ENCODE measurements at places on chromosomes 5 and 9.

DNA sequence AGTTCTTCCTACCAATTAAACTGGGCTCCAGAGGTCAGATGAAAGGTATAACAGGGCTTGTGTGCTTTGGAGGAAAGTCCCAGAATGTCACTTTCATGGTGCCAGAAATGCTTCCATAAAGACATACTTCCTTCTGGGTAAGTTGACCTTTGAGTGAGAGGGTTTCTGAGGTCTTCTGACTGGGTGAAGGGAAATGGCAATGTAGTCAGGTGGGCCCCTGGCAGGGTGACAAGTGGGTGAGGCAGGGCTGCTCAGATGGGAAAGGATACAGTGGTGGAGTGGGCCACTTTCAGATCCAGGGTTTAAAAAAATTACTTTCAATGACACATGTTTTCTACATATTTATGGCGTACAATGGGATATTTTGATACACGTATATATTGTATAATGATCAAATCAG, 136.5 kb upstream of the PITX1 start:
- DNase-seq = no peak

GRCh38 chr5:133816791-133817190, 151.6 kb downstream of the C5orf15 start:
- no peak for DNase-seq

DNA sequence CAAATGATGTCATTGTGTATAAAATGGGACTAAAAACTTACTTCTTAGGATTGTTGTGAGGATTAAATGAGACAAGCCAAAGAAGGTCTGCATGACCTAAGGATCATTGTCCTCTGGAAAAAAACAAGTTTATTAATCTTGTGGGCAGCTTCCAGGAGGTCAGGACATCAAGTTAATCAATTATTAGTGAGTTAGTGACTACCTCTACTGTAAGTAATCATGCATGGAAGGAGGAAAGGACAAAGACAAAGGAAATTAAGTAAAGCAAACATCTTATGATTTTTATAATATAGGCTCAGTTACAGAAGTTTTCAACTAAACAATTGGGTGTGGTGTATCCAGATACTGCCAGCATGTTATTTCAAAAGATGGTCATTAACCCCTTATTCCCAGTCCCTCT, 129.3 kb upstream of the TUT7 start:
- no peak for DNase-seq

GRCh38 chr5:120446068-120446492, 18.0 kb upstream of the PRR16 start:
- no peak for DNase-seq

GRCh38 chr5:176608937-176609723, 826 bp downstream of the GPRIN1 start:
- DNase-seq = no peak

- DNase-seq = no peak
Observed at GRCh38 chr5:10201223-10201868, 48.3 kb downstream of the ATPSCKMT start.

DNA sequence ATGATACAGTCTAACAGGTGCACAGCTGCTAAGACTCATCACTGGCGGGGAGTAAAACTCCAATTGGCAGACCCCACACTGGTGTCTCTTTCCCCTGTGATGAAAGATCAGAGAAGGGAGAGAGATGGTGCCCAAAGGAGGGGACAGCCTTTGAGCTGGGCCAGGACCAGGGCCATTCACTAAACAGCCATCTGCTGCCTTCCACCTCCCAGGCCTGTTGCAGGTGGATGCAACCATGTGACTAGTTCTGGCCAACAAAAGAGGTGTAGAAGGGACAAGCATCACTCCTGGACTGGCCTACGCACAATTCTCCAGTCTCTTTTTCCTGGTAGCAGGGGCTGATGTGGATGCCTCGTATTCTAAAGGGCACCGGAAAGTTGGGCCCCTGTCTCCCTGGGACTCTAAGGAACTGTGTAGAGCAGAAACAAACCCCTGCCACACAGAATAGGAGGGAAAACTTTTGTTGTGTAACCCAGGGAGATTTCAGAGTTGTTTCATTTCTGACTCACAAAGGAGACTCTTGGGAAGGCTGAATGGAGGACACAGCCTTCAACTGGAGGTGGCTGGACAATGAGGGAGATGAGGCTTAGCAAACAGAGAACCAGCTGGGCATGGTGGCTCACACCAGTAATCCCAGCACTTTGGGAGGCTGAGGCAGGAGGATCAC, 26.9 kb downstream of the TNIP1 start:
- DNase-seq = no peak

GRCh38 chr5:139138809-139139208, 59.4 kb downstream of the SIL1 start:
- no peak for DNase-seq

- DNase-seq = no peak
Observed at GRCh38 chr5:84724683-84725082, 340.0 kb upstream of the EDIL3 start.

DNA sequence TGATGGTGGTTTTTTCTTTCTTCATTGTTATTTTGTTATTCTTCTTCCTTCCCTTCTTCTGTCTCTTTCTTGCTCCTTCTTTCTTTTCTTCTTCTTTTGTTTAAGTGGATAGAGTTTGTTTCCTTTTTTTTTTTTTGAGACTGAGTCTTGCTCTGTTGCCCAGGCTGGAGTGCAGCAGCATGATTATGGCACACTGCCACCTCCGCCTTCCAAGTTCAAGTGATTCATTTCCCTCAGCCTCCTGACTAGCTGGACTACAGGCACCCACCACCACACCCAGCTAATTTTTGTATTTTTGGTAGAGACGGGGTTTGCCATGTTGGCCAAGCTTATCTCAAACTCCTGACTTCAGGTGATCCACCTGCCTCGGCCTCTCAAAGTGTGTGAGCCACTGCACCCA, 40.3 kb downstream of the JAK2 start:
- DNase-seq = no peak

DNA sequence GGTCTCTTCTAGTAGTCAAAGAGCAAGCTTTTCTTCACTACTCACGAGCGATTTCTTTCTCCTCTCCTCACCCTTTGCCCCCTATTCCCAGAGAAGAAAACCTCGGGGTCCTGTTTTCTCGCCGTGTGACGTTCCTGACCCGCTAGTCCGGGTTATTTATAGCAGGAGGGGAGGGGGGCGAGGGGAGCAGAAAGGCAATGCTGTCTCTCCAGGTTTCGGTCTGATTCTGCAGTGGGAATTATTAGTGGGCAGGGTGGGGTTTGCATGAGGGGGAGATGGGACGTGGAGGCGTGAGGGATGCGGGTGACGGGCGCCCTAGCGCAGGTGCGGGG, 847 bp upstream of the GABRB2 start:
- no peak for DNase-seq

- DNase-seq = no peak
Observed at GRCh38 chr5:116757326-116757725, 182.7 kb upstream of the SEMA6A start.

- DNase-seq = no peak
Observed at GRCh38 chr5:132030610-132031009, 19.2 kb upstream of the ACSL6 start.

DNA sequence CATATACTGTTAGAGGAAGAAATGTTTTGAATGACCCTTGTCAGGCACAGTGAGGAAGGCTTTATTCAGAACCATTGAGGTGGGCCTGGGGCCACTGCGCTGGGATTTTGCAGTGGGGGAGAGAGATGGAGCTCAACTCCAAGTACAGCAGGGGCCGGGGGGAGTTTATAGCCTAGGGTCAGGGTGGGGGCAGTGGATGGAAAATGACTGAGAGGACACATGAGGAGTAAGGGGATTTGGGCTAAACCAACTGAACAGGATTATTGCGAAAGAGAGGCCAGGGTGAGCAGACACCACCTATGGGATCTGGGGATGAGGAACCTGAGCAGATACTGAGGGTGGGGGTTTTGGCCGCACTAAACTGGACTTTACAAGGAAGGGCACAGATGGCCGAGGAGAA, 6.3 kb downstream of the CEP72 start:
- peak; percentile 28 for DNase-seq

GRCh38 chr9:88531920-88532698, 2.9 kb upstream of the NXNL2 start:
- DNase-seq = no peak

GRCh38 chr9:114202396-114202795, 47.1 kb downstream of the COL27A1 start:
- DNase-seq = no peak

- DNase-seq = no peak
Observed at GRCh38 chr5:116502616-116503015, 72.0 kb downstream of the SEMA6A start.
